ENCODE measurements at places on chromosomes 12 and 14.

GRCh38 chr12:62689042-62689839 lies 222.6 kb downstream of the MON2 start:
- DNase-seq: no peak

DNA sequence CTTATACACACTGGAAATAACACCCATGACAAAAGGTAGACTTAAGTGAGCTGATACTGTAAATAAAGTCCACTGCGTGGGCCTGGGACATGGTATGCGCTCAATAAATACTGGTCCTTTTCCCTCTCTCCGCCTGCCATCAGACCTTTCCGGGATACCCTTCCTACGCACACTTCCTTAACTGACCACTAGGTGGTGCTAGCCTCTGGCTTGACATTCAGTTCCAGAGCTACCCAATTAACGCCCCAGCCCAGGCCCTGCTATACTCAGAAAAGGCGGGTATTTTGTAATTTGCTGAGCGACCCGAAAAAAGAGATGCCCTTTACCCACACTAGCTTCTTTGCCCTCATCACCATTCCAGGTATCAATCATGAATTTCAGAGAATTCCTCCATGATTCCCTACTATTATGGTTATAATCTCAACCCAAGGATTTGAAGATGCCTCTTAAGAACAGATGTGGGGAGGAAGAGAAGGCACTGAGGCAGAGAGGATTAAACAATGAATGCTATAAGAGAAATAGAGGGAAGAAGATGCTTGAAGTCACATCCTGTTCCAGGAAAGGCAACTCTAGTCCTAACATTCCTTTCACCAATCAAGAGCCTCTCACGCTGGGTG lies 3.9 kb upstream of the LRP1 start:
- DNase-seq: peak; percentile 85

- no peak for DNase-seq
Measured at GRCh38 chr14:65000898-65001591, 14.3 kb downstream of the FNTB start.

DNA sequence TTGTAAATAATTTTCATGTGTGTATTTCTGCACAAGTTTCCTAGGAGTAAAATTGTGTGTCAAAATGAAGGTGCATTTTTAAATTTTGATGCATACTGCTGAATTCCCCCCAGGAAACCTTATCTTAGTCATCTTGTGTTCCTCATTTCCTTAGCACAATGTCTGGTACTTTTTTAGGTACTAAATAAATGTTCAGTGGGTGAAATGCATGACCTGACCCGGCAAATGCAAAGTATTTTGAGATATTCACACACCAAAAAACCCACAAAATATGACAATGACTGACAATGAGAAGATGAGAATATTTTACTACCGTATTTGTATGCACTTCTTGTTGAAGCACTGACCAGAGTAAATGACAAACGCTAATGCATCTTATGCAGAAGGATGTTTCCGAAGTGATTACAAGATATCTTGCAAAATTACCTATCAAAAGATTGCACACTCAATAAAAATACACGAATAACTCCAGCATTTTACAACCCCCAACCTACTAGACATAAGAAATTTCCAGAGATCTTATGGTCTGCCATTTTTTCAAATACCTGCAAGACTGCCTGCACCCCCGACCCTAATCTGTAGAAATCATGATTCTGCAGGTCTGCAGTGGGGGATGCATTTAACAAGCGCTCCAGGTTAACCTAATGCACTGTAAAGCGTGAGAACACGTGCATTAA lies 895 bp upstream of the PRKAB1 start:
- peak; percentile 14 for DNase-seq

DNA sequence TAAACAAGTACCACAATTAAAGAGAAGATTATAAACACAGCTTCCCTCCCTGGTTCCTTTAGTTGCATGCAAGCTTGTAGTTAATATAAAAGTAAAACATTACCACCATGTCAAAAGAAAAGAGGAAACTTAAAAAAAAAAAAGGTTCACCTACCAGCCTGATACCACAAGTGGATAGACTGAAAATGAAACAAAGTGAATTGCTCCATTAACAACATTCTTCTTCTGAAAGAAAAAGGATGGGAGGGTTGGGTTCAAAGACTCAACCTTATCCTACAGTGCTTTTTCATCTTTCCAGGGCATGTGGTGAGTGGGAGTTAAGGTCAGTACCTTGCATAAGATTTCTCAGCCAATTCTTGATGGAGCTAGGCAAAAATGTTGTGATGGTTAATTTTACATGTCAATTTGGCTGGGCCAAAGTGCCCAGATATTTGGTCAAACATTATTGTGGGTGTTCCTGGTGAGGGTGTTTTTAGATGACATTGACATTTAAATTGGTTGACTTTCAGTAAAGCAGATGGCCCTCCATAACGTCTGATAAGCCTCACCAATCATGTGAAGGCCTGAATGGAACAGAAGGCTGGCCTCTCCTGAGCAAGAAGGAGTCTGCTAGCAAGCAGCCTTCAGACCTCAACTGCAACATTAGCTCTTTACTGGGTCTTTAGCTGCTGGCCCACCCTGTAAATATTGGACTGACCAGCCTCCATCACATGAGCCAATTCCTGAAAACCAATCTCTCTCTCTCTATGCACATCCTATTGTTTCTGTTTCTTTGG lies 28.8 kb downstream of the VCPKMT start:
- DNase-seq: no peak

- DNase-seq: no peak
Measured at GRCh38 chr12:106054049-106054448, 84.7 kb downstream of the NUAK1 start.

DNA sequence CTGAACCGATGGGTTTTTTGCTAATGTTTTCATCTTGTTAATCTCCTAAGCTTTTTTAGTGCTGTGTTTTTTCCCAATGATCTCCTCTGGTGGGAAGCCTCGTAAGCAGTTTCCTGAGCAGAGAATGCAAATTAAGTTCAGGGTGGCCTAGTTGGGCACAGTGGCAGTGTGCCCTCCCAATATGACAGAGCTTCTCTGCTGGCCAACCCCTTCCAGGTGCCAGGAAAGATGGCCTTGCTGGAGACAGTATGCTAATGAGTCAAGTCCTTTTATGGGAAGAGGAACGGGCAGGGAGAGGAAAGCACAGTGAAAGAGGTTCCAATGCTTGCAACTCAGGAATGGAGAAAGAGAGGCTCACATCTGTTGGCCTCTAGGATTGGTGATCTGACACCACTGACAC lies 115.8 kb downstream of the GCH1 start:
- peak; percentile 31 for DNase-seq

GRCh38 chr14:57493467-57494181 lies at the start of gene CCDC198:
TSS of gene CCDC198 (minus strand) at chr14:57493857. CDS start at chr14:57493715, 142 bp downstream.
- no peak for DNase-seq

DNA sequence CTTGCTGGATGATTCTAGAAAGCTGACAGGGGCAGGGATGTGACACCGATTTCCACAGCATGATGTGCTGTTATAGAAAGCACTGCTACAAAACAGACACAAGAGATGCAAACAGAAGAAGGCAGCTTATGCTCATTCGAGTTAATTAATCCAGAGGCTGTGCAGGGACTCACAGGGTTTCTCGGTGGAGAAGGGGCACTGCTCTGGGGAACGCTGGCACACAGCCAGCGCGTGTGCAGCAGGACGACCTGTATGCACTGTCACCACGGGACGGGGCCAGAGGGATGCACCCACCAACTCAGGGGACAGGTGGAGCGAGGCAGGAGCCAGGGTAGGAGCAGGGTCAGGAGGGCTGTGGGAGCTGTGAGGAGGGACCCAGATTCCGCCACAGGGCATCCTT lies 143.5 kb downstream of the RIMBP2 start:
- no peak for DNase-seq

GRCh38 chr12:104793285-104793684 lies 164.8 kb downstream of the SLC41A2 start:
- no peak for DNase-seq

DNA sequence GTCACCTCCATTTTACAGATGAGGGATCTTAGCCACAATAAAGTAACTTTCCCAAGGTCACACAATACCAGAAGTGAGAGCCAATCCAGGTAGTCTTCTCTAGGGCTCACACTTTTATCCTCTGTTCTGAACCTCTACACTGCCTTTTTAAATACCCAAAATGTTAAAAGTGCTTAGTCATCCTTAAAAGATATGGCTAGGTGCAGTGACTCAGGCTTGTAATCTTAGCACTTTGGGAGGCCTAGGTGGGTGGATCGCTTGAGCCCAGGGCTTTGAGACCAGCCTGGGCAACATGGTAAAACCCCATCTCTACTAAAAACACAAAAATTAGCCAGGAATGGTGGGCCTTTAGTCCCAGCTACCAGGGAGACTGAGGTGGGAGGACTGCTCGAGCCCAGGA lies 104.1 kb upstream of the PPP4R3A start:
- no peak for DNase-seq

GRCh38 chr12:12039897-12040296 lies 30.8 kb upstream of the BCL2L14 start:
- DNase-seq: no peak

DNA sequence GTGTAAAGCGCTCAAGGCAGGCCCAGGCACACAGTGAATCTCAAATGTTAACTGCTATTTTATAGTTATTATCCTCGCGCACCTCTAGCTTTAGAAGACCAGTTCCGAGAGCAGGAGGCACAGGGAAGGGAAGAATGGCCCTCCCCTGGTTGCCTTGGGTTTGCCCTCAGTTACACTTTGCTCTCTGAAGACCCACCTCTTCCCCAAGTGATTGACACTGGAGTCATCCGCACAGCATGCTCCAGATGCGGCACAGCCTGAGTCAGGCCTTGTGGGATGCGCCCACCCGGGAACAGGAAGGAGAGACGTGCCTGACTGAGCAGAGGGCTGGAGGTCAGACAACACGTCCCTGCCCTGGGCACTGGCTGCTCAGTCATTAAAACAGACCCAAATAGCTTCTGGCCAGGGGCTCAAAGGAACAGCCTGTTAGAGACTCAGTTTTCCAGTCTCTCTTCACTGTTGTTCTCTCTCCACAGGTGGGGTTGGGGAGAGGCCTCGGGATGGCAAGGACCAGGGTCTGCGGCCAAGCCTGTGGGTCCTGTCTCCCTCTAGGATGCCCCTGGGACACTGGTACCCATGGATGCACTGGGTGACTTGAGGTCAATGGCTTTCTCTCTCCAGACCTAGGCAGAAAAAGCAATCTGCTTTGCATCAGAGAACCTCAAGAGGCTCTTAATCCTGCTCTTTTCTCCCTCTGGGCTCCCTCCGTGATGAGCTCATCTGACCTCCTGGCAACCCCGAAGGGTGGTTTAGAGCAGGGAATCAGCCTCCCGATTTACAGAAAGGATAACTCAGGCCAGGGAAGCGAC lies 13.6 kb upstream of the MLXIP start:
- no peak for DNase-seq

- DNase-seq: no peak
Measured at GRCh38 chr12:67991158-67991557, 1.9 kb downstream of the IFNG-AS1 start.

GRCh38 chr12:10190558-10191388 lies 11.9 kb downstream of the TMEM52B start:
- DNase-seq: peak; percentile 90

GRCh38 chr12:30286345-30286926 lies 409.2 kb downstream of the IPO8 start:
- DNase-seq: peak; percentile 16

DNA sequence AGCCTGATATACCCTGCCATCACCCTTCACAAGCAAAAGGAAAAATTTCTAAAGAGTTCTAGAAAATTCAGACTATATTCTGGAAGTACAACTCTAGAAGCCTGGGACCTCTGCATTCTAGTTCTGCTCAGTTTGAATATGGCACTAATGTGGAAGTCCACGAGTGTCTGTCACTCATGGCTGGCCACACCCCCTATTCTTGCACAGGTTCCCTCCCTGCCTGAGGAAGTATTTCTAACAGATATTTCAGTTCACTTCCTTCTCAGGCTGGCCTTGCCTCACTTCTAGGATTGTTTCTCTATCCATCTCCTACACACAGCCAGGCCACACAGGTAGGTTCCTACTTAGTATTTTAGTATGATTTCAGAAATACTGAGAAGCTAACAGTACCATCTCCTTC lies 67.4 kb downstream of the PHLDA1 start:
- DNase-seq: peak; percentile 50

- DNase-seq: no peak
Measured at GRCh38 chr12:34303091-34303870, 281.0 kb downstream of the ALG10 start.

GRCh38 chr12:87575906-87576305 lies 453.3 kb downstream of the C12orf50 start:
- DNase-seq: no peak

- peak; percentile 65 for DNase-seq
Measured at GRCh38 chr12:90854136-90854689, 100.8 kb downstream of the CCER1 start.

- no peak for DNase-seq
Measured at GRCh38 chr12:28440081-28440608, 249.9 kb downstream of the CCDC91 start.

GRCh38 chr12:83320350-83320749 lies 633.6 kb downstream of the TMTC2 start:
- DNase-seq: no peak

DNA sequence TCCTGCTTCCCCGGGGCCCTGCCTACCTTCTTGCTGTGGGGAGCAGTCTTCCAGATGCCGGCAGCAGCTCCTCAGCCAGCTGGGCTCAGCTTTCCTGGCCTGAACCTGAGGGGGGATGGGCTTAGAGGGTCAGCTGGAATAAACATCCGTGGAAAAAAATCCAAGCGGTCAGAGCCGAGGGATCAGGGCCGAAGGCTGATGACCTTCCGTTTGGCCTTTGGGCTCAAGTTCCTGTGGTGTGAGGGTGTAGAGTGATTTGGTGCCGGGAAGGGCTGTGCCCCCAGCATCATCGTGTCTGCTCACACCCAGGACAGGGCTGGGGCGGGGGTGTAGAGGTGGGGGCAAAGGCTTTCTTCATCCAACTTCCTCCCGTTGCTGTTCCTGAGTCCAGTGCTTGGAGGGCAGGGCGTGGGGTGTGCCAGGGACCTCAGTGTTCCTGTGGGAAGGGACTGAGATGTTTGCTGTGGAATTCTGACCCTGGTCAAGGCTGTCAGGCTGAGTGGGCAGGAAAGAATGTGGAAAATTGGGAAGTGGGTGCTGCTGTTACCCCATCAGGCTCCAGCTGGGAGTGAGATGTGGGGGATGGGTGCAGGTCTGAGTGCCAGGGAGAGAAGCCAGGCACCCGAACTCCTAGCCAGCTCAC lies 2.6 kb downstream of the SMIM41 start:
- no peak for DNase-seq

DNA sequence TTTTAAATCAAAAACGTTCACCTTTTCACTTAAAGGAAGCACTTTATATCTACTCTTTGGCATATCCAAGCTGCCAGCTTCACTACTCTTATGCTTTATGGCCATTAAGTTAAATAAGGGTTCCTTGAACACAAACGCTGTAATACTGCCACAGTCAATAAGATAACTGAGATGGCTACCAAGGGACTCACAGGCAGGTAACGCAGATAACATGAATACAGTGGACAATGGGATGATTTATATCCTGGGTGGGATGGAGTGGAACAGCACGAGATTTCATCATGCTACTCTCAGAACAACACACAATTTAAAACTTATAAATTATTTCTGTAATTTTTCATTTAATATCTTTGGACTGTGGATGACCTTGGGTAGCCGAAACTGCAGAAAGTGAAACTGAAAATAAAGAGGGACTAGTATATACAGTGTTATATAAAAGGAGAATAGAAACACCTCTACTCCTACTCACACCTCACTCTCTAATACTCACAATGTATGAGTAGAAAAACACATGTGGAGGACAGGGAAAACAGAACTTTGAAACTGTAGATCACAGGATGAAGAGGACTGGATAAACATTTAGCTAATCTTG lies 367.3 kb downstream of the C12orf50 start:
- DNase-seq: no peak

- no peak for DNase-seq
Measured at GRCh38 chr12:64745259-64745807, 13.9 kb downstream of the GNS start.

Measured in pons (tissue), 1 donor.